ENCODE measurements at places on chromosomes 6 and 20.

DNA sequence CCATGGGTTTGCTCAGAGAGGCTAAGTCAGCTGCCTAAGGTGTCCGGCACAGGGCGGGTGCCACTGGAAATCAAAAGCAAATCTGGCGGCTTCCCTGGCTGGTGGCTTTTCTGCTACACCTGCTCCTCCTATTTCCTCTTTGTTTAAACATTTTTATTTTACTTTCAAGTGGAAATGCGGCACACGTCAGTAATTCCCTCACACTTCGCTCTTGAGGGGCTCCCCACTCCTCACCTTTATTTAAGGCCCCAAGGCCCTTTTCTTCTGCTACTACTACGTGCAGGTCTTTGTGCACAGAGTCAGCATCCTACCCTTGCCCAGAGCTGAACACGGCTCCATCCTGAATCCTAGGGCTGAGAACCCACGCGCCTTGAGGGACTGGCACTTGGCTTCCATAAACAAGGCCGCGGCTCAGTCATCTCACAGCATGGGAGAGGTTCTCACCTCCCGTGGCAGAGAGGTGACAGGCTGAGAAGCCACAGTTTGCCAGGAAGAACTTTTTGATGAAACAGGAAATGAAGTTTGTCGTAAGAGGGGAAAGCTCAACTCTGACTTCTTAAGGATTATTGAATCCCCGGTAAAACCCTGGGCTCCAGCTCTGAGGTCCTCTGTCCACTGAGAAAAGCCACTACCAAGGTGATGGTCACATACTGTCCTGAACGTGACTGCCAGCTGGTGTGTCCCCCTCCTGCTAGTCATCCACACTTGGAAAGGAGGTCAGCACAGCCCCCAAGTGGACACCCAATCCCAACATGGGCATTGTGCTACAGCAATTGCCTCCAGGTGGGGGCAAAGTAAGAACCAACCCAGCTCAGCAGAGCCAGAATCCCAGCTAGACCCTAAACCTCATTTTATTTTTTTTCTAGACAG, 48.0 kb downstream of the NFATC2 start:
- peak; percentile 24 for DNase-seq

DNA sequence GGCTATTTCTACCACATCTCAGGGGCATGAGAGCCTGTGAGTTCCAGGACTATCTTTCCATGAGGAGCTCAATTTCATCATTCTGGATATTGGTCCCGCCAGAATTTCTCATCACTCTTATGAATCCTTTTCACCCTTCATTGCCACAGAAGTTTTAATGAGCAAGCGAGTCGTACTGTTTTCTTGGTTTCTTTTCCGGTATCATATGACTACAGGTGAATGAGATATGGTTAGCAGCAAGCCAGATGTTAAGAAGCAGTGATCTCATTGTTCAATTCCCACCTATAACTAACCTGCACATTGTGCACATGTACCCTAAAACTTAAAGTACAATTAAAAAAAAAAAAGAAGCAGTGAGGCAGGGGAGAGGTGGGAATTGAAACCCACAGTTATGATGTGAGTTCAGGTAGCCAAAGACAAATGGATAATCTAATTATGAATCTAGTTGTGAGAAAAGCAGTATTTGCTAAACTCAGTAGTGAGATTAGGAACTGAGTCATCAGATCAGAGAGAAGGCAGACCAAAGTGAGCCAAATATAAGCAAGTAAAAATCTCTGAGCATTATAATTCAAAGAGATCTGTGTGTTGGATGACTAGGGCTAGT, 78.0 kb upstream of the ELOVL5 start:
- DNase-seq = no peak

DNA sequence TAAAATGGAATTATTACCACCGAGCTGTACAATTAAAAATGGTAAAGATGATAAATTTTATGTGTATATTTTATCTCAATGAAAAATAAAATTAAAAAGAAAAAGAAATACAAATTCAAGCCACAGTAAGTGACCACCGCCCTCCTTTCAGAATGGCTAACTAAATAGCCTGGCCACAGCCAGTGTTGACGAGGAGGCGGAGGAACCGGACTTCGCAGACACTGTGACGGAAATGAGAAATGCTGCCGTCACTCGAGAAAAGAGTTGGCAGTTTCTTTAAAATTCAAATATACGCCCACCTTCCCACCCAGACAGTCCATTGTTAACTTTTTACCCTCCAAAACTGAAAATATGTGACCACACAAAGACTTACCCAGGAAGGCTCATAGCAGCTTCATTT, 50.0 kb downstream of the FOXF2 start:
- DNase-seq = no peak

GRCh38 chr6:32993363-32993973, 15.9 kb downstream of the HLA-DOA start:
- DNase-seq = no peak

- peak; percentile 25 for DNase-seq
These were observed 48.0 kb downstream of the TMEM170B start for GRCh38 chr6:11585426-11586016.

DNA sequence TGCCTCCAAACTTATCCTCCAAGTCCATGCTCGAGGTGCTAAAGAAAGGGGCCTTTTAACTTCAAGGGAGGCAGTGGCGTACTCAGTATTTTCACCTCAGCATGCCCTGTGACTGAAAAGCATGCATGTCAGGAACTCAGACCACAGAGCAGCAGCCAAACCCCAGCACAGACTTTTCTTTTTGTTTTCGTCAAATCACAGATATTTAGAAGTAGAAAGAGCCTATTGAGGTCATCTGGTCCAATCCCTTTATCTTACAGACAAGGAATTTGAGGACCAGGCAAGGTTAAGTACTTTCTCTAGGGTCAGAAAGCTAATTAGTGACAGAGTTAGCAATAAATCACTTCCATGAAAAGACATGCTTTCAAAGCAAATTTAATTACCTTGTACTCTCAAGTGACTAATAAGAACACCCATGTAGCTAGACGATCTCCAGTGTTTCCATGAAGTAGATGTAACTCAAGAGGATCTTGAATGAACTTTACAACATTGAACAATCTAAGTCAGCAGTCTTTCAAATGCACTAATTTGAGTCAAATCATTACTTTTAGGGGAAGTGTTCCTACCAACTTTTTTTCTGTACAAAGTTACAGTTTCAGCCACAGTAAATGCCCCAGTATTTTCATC, 35.9 kb downstream of the MOXD1 start:
- DNase-seq = no peak

- no peak for DNase-seq
These were observed 10.9 kb upstream of the F13A1 start for GRCh38 chr6:6331393-6331792.

DNA sequence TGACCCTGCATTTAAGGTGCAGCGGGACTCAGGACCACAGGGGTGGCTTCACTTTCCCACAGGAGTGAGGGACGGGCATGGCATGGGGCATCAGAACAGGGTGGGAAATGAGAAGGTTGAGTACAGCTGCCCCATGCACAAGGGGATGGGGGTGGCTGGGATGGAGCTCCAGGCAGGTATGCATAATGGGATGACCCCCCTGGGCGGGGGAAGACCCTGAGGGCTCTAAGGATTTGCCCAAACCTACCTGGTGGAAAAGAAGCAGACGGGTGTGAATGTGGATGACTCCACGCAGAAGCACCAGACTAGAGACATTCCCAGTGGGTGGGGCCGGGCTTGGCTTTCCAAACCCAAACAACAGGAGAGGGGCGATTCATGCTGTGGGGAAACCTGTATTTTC, 200.3 kb downstream of the SYNDIG1 start:
- no peak for DNase-seq

DNA sequence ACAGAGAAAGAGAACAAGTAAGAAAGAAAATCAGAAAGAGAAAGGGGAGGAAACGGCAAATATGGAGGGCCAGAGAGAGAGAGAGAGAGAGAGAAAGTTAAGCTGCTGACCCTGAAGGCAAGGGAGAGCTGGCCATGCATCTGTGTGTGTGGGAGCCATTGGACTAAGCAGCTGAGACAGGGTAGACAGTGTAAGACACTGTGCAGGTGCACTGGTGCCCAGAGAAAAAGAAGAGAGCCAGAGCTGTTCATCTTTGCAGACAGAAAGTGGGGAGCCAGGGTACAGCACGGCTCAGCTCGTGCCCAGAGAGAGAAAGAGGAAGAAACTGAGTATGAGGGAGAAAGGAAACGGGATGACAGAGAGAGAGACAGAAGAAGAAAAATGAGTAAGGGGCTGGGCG, 24.2 kb upstream of the ZNF318 start:
- no peak for DNase-seq

DNA sequence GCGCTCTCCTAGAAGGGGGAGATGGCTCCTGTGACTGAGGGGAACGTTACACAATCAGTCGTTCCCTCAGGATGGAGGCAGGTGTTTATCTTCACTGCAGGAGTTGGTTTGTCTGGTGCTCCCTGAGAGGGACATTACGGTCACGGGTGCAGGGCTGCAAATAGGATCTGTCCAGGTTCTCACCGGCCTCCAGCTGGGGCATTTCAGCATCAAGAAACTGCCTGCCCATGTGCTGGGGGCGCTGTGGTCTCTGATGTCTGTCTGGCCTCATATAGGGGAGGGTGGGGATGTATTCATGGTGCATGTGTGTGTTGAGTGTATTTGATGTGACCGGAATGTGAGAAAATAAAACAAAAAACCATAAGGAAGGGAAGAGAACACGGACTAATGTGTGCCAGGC, 77.1 kb downstream of the TBC1D7 start:
- DNase-seq = no peak

DNA sequence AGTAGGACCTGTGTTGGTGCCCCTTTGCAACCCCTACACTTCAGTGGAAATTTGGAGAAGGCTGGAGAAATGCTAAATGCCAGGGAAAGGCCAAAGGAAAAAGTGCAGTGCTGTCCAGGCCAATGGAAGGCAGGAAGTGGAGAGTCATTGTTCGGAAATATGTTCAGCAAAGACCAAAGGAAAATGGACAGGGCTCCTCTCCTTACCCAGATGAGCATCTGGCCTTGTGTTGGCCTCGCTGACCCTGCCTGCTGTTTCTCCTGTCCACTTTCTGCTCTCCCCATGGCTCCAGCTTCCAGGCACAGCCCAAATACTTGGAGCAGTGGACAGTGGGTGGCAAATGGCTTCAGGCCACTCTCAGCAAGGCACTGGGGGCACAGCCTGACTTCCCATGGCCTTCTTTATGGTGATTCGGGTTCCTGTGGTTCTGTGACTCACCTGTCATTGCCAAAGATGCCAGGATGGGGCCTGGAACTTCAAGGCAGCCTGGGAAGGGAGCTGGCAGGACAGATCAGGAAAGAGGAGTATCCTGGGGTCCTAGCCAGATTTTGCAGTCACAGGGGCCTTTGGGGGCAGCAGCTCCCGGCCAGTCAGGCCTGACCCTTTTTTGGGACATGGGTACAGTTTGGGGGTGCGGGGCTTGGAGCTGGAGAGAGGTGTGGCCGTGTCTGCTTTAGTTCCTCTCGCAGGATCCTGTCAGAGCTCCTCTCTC, 190.9 kb upstream of the SLC24A3 start:
- no peak for DNase-seq

DNA sequence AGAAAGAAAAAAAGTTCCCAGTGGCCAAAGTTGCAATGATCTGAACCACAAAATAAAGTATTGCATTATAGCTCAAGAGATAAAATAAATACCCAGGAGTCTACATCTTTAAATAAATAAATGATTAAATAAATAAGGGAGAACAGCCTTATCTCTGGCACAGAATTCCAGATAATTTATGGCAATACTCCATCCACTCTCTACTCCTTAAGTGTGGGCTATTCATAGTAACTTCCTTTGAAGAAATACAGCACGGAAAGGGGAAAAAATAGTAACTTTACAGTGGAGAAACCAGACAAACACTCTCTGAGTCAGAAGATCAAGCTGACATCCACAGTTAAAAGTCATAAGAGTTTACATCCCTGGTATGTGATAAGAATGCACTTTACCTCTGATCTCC, 11.6 kb downstream of the AURKA start:
- DNase-seq = no peak

- DNase-seq = no peak
These were observed 40.0 kb upstream of the OPN5 start for GRCh38 chr6:47741807-47742206.

- no peak for DNase-seq
These were observed 833.5 kb downstream of the DHX35 start for GRCh38 chr20:39795401-39796272.

DNA sequence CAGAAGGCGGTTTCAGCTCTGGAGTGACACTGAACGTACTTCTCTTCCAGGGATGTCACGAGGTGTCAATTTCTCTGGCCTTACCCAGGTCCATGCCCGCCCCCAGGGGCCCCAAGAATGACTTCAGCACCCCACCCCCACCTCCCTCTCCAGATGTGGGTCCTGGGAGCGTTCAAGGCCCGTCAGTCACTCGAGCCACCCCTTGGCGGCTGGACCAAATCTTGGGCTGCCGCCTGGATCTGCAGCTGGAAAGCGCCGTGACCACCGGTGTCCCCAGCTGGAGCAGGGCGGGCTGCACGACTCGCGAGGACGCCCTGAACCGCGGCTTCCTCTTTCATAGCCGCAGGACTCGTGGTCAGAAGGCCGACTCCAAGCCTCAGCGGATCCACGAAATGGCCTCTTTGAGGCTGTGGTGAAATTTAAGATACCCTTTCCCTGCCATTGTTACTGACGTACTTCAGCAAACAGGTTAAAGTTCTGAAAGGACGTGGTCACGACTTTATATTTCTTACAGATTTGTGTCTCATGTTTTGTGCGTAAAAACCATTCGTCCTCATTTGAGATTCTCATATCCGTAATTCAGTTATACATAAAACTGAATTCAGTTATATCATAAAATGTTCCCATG, 29.3 kb downstream of the TRIM38 start:
- peak; percentile 35 for DNase-seq

DNA sequence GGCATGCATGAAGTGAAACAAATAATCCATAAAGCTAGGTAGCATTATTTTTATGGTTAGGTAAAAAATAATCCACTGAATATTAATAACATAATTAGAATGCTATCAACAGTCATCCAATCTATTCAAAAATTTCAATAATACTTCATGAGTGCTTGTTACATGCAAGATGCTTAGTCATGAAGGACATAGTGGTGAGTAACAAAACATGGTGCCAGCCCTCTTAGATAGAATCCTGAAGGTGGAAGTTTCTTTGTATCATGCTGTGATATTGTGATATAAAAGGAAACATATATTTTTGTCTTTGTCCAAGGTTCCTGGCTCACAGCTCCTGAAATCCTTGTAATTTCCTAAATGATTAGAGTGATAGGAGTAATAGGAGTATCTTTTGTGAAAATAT, 14.9 kb downstream of the RCAN2 start:
- no peak for DNase-seq

DNA sequence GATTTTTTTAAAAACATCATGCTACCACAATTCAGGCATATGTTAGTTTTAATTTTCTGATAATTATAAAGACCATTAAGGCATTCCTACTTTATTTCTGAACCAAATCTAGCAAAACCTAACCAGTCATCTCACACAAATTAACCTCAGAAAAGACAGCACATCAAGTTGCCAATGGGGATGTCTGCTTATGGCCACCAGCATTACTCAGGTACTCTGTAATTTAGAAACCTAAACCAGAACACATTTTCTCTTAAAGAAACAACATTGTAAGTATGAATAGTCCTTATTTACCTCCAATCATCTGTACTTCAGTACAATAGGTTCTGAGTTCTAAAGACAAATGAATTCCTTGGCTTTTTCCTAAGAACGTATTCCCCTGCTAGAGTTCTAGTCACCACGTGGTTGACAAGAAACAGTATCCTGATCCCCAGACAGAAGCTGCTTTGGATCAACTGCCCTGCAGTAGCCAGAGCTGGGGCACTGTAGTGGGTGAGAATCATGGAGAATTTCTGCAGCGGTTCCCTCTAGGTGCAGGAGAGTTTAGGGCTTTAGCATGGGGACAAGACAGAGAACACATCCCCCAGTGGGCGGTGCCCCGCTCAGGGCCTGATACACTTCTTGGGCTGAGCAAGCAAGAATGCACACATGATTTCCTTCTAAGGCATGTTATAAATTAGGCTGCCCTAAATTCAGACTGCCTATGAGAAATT, 15.4 kb downstream of the GCLC start:
- DNase-seq = no peak

- no peak for DNase-seq
These were observed 456.4 kb downstream of the COL12A1 start for GRCh38 chr6:74749211-74750147.

All from CD4-positive, alpha-beta T cell treated with Interleukin-2 at 100 ng/mL for 4 hours (primary cell).